ENCODE measurements at places on chromosomes 3 and 15.

- DNase-seq: peak; percentile 65
These were observed 599.0 kb downstream of the MAGI1 start for GRCh38 chr3:65439641-65440284.

- peak; percentile 29 for DNase-seq
These were observed 1.1 kb downstream of the HHATL start for GRCh38 chr3:42701371-42702065.

- DNase-seq: no peak
These were observed 160.0 kb upstream of the NSMCE3 start for GRCh38 chr15:29429584-29429983.

DNA sequence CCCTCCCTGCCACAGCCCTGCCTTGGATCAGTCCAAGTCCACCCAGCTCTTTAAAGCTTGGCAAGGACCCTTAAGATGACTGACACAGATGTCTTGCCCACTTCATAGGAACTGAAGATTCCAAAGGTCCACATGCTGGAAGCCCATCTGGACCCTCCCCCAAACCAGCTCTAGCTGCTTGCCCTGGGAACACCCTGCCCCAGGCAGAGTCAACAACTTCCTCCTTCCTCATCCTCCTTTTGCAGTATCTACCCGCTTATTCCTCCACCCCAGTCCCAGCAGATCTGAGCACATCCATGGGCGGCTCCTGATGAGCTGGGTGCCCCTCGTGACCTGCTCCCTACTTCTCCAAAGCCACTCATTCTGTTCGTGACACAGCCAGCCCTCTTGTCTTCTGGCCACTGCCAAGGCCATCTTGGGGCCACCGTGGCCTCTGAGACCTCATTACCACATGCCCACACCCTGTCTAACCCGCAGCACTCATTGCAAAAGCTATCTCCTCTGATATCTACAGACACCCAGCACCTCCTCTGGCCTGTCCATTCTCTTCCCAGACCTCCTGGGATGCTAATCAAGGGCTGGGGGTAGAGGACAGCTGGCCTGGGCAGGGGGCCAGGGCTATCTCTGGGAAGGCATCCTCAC lies 2.0 kb upstream of the PFKFB4 start:
- no peak for DNase-seq

DNA sequence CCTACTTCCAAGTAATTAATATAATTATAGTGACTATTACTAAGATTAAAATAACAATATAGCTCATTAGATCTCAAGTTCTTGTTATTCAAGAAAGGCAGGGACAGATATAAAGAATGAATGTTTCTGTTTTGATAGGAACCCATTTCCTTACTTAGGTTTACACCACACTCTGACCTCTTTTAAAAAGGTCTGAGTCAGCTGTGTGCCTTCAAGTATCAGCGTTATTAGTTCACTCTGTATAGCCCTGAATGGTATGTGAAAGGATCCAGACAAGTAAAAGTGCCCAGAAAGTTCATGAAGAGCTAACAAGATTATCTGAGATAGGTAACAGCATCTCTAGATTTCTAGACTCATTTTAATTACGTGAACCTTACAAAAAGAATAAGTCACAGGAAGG lies 28.9 kb downstream of the PDCD10 start:
- DNase-seq: peak; percentile 26

- no peak for DNase-seq
These were observed 105.8 kb downstream of the LSAMP start for GRCh38 chr3:116339441-116340028.

DNA sequence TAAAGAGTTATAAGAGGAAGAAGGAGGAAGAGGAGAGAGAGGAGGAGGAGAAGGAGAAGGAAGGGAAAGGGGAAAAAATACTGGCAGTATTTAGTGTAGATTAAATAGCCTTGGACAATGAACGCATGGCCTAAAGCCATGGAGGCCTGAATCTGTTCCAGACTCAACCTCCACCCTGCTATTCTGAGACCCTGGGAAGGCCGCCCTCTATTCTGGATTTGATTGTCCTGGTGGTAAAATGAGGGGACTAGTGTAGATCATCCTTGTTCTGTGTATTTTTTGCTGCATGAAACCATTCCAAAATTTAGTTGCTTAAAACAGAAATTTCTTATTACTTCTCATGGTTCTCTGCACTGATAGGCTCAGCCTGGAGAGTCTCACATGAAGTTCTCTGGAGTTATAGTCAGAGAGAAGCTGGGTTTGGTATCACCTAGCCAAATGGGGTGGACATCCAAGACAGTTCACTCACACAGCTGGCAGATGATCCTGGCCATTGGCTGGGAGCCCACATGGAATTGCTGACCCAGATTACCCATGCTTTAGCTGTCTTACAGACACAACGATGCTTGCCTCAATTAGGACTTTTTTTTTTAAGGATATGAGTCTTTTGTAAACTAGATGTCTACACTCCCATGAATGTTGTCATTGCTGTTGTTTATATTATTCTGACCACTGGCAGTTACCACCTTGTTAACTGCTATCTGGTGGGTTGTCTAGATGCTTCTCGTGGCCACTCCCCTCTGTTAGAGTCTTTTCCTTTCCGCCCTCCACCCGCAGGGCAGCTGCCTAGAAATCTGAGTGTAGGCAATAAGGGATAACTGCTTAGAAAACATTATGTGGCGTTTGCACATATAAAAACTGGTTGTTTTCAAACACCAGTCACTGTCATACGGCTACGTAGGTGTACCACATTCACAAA lies 149.9 kb downstream of the SST start:
- no peak for DNase-seq

GRCh38 chr3:177905173-177906125 lies 630.8 kb upstream of the KCNMB2 start:
- DNase-seq: peak; percentile 84

DNA sequence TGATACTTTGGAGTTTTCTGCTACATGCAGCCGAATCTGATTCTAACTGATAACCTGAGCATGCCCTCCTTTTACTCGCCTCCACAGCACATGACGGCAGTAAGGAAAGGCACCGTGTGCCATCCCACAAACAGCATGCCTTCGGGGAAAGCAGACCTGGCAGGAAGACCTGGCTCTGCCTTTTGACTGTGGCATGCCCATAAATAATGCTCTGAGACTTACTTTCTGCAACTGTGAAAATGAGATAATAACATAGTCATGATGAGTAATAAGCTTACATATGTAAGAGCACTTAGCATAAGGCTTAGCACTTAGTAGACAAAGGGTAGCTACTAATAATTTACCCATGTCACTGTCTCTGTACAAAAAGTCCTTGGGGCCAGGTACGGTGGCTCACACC lies 32.9 kb downstream of the MTHFS start:
- DNase-seq: peak; percentile 72

DNA sequence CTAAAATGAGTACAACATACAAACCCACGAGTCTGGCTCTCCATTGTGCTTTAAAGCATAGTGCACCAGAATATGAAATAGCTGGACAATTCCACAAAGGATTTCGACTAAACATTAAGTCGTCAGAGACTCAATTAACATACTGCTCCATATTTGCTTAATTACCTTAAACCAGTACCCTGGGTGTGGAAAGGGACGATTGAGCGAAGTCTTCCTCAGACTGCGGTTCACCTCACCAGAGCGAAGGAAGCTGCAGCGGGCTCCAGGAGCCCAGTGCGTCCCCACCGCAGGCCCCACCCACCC lies 218 bp upstream of the TRPC1 start:
- DNase-seq: no peak

DNA sequence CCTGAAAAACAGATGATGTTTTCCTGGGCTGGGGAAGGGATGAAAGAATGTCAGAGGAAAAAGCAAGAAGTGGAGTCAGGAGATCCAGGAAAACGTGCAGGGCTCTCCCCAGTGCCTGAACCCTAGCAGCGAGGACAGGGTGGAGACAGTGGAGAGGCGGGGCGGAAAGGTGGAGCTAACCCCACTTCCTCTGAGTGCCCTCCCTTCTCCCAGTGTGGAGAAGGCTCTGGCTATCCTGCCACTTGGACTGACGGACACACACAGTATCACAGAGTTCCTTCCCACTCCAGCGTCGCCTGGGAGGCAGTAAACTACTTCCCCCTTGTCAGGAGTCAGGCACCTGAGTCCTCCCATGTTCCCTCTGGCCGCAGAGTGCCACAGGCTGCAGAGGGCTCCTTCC lies 125.3 kb upstream of the CHRNA7 start:
- DNase-seq: no peak

- peak; percentile 44 for DNase-seq
These were observed 7.5 kb upstream of the PGPEP1L start for GRCh38 chr15:99014803-99015697.

DNA sequence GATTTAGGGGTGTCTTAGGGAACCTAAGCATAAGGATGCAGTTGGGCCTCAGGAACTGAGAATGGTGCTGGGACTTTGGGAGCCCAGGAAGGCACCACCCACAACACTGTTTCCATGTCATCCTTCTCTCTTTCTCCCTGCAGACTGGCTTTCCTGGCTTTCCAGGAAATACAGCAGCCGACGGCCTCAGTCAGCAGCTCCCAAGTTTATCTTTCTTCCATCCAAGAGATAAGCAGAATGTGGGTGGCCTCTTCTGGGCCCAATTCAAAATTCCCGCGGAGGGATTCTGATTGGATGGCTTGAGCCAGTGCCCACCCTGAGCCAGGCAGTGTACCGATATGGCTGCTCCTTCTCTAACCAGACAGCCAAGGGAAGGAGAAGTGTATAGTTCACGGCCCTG lies 4.5 kb upstream of the CLN6 start:
- no peak for DNase-seq

DNA sequence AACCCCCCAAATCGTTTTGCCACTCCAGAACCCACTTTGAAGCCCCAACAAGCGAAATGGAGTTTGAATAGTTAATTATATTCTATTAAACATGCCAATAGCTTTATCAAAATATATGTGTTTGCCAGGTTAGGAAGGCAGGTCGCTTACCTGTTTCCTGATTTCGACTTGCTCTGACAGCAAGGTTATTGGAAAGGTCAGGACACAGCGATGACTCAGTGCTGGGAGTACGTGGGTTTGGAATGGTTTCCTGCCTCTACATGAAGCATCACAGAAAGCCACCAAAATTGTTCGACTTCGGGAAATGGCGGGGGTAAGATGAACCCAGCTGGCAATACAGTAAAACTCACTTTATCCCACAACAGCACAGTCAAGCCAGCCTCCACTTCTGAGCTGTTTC lies 135.6 kb upstream of the ABI3BP start:
- DNase-seq: no peak

- no peak for DNase-seq
These were observed 46.9 kb upstream of the DIPK2A start for GRCh38 chr3:143924522-143925285.

DNA sequence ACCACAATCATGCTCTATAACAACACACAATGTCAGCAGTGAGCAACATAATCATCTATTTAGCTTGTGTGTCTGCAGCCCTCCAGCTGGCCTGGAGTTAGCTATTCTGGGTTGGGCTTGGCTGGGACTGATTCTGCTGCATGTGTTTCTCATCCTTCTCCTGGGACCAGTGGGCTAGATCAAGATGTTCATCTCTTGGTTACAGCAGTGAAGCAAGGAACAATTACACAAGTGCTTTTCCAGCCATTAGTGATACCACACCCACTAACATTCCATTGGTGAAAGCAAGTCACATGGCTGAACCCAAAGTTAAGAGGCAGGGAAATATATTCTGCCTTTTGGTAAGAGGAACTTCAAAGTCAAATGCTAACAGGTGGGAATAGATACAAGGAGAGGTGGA lies 14.6 kb downstream of the NUDT16 start:
- DNase-seq: no peak

DNA sequence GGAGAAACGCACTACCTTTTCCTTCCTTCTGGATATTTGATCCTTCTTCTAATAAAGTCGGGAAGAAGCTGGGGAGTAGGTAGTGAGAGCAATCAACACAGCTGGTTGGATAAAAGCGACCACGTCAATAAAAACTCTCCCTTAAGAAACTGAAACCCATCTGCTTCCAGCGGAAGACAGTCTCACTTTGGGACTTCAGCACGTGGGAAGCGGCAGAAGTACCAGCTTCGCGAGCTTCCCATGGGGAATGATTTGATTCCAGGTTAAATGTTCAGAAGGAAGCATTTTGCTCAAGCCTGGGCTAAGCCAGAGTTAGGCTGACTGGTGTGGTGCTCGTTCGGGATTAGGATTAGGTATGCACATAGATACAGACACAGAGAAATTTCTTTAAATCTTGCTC lies 262.3 kb upstream of the LYSMD4 start:
- DNase-seq: no peak

GRCh38 chr3:142861926-142862325 lies 27.0 kb downstream of the PCOLCE2 start:
- no peak for DNase-seq

DNA sequence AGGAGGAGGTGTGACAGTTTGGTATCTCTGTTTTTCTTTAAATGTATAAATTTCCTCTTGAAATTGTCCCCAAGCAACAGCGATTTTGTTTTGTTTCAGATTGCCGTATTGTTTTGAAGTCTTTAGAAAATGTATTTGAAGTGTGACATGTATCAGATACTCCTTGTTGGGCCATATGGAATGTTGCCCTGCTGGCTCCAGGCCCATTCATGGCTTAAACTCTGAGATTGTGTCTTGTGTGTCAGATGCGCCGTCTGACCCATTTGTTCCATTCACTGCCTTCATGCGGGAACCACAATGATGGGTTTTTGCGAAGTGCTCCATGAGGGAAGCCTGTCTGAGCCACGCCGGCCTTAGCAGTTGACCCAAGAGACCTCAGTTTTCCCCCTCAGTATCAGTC lies 75.2 kb upstream of the ADAMTSL3 start:
- no peak for DNase-seq

DNA sequence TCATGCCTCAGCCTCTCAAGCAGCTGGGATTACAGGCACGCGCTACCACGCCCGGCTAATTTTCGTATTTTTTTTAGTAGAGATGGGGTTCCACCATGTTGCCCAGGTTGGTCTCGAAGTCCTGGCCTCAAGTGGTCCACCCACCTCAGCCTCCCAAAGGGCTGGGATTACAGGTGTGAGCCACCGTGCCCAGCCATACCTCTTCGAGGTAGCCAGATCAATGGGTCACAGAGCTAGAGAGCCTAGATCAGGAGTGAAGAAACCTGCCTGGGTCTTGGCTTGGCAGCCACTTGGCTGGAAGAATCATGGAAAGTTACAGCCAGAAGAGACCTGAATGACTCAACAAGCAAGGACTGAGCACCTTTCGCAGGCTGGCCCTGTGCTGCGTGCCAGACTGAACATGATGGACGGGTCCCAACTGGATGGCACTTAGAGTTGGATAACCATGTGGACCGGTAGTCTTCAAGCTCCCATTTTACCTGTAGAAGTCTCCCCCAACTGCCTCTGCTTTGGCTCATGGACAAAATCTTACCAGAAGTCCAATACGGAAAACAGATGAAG lies 29.7 kb downstream of the GNB5 start:
- no peak for DNase-seq

GRCh38 chr3:104742044-104742443 lies 624.7 kb upstream of the ALCAM start:
- DNase-seq: no peak
